ENCODE measurements at places on chromosomes 3 and 15.
A peak's percentile ranks its signal among the peaks of the same experiment; 100 is the strongest.

- DNase-seq: peak; percentile 41
Measured at GRCh38 chr3:143977341-143978262, 6.0 kb downstream of the DIPK2A start.

DNA sequence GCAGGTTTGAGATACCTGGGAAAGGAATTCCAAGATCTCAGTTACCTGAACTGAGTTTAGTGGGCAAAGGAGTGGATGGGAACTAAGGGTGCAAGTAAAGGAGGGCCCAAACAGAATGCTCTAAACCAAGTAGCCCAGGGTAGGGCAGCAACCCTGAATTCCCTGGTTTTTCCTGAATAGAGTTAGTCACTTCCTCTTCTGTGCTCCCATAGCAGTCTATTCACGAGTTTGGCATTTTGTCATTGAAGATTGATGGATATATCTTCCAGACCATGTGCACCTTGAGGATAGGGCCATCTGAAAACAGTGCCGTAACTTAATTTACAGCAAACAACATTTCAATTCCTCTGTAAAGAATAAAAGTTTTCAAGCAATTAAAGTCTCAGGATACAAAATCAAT, 18.5 kb upstream of the PTX3 start:
- DNase-seq: no peak

GRCh38 chr3:6062261-6063187, 798.4 kb upstream of the GRM7 start:
- DNase-seq: no peak

GRCh38 chr3:187039100-187039722, 100.1 kb downstream of the RPL39L start:
- no peak for DNase-seq

- DNase-seq: no peak
Measured at GRCh38 chr15:50187997-50188396, 6.0 kb downstream of the SLC27A2 start.

GRCh38 chr3:72449551-72449950, 398.7 kb downstream of the SHQ1 start:
- DNase-seq: no peak

- DNase-seq: peak; percentile 41
Measured at GRCh38 chr3:185729337-185730055, 95.3 kb downstream of the IGF2BP2 start.

DNA sequence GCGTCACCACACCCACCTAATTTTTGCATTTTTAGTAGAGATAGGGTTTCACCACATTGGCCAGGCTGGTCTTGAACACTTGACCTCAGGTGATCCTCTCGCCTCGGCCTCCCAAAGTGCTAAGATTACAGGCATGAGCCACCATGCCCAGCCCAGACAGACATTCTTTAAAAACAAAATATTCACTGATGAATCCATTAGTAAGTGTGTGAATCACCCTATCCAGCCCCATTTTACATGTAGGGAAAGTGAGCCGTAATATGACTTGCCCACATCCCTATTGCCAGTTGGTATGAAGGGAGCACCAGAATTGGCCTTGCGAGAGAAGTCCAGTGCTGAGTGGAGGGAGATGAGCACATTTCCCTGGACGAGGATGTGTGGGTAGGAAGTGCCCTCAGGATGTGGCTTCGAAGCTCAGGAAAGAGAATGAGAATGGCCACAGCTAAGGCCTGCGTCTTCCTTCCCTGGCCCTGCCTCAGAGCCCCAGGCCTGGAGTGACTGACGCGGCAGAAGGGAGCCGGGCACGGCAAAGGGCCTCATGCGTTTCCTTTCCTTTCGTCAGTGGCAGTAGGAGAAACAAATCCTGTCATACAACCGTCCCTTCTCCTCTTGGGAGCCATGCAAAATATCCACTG, 28.3 kb upstream of the ETV5 start:
- DNase-seq: no peak

- no peak for DNase-seq
Measured at GRCh38 chr3:130569461-130570365, 52.7 kb downstream of the COL6A6 start.

DNA sequence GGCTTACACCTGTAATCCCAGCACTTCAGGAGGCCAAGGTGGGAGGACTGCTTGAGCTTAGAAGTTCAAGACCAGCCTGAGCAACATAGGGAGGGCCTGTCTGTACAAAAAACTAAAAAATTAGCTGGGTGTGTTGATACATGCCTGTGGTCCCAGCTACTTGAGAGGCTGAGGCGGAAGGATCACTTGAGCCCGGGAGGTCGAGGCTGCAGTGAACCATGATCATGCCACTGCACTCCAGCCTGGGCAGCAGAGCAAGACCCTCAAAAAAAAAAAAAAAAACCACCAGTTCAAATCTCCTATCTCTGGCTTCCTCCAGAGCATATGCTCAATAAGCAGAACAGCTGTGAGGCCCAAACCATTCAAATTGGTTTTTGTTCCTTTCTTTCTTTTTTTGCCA, 53.4 kb downstream of the ZNF609 start:
- no peak for DNase-seq

GRCh38 chr3:55198554-55198953, 270.7 kb upstream of the LRTM1 start:
- no peak for DNase-seq

DNA sequence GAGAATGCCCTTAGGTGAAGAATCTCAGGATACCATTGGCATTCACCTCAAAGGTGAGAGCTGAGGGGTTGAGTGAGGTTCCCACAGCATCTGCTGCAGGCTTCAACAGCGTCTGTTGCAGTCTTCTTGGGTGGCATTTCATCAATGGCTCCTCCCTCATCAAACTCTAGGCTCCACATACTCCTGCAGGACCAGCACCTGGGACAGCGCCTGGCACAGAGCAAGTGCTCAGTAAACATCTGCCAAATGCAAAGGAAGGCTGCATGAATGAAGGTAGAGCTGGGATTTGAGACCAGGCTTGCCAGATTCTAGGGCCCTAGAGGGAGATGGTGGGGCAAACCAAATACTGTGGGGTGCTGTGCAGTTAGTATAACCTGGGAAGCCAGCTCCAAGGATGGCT, 9.6 kb downstream of the TRH start:
- no peak for DNase-seq

GRCh38 chr3:197394464-197395321, 96.3 kb upstream of the DLG1 start:
- DNase-seq: no peak

DNA sequence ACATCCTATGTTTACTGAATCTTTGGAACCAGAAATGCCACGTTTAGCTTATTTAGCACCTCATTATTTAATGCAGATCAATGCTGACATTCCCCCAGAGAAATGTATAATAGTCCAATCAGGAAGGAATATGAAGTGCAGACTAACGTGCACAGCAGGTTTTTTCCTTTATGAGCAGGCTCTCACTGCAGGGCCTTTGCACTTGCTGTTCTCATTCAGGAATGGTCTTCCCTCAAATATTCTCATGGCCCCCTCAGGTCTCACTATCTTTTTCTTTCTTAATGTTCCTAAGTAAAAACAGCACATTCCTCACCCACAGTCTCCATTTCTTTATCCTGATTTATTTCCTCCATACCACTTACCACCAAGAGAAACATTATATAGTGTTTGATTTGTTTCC, 174.6 kb downstream of the FOXP1 start:
- DNase-seq: no peak

DNA sequence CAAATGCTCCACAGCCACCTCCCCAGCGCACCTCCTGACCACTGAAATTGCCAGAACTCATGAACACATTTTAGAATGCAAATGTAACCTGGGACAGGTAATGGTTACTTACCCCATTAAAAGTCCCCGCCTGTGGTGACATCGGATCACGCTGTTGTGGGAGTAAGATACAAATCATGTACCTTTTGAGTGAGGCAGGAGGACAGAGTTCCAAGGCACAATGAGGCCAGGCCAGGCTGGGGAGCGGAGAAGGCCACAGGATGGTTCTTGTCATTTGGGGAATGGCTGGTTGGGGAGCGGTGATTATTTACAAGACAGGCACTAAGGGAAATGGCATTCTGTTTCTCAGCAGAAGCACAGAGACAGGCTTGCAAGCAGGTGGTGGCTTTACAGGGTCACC, 490.0 kb downstream of the EDEM1 start:
- no peak for DNase-seq

GRCh38 chr3:76063811-76064210, 278.5 kb upstream of the ZNF717 start:
- DNase-seq: no peak

GRCh38 chr15:48297668-48298067, 33.6 kb upstream of the DUT start:
- no peak for DNase-seq

DNA sequence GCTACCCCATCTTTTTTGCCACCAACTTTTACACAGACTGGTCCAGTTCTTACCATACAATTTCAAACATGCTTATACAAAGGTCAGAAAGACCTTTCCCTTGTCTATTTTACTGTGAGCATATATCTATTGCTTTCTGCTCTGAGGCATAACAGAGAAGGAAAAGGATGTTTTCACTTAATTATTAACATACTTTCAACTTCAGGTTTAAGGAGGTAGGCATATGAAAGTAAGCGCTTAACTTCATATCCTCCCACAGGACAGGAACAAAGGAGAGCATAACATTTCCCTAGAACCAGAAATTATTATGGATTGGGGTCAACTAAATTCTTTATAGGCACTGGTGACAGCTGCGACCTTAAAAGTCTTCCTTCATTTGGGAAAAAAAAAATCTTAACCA, 1.1 kb downstream of the MYEF2 start:
- DNase-seq: no peak

DNA sequence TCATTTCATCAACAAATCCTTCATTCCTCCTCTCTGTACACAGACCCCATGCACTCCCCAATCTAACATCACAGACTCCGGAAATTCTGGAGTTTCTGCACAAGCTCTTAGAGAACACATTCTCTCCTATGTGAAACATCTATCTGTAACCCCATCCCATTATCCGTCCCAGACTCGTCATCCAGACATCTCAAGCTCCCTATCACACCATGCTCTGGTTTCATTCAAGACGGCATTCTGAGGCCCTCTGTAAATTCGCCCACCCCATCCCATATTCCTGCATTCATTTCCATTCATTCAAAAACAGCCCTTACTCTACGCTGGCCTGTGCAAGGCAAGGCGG, 575 bp downstream of the LEO1 start:
- no peak for DNase-seq

GRCh38 chr15:29890336-29891095, 68.2 kb upstream of the TJP1 start:
- DNase-seq: no peak

DNA sequence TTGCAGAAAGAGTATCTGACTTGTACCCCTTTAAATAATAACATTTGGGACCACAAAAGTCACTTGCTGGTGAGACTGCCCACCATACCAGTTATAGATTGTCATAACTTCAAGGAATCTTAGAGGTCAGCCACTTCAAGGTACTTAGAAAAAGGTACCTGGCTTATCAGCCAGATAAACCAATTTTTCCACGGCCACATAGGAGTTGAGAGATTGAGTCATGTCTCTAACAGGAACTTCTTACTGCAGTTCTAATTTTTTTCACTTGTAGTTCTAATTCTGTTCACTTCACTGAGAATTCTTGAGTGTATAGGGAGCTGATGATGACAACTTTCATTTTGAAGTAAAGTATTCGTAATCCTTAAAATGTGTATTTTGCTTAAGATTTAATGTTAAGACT, 317.1 kb upstream of the CBLB start:
- DNase-seq: no peak

DNA sequence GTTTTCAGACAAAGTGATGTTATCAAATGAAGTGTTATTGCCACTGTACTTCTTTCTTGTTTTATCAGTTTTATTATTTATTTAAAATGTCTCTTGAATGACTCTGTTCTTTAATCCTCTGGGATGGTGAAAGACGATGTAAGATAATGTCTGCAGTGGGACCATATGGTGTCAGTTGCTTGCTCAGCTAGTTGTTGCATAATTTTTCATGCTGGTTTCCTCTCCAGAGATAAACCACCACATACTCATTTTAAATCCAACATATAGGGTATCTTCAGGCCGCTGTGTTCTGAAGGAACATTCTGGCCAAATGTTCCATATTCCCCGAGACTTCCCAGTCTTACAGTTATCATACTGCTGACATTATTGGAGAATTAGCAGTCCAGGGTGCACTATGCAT, 75.9 kb downstream of the GABRG3 start:
- DNase-seq: no peak

DNA sequence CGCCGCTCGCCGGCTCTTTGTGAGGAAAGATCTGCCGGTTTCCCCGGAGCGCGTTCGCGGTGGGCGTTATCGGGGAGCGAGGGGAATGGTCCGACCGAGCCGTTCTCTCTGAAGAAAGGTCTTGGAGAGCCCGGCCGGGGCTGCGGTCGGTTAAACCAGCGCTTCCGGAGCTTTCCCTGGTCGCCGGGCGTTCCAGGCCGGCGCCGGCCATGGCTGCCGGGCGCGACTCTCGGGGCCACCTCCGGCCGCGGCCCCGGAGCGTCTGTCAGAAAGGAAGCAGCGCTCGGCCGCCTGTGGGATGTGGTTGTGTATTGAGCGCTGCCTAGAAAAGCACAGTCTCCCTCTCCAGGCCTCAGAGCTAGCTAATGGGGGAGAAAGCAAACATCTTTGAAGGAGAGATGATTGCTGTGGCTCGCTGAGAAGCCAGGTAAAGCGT, 731 bp downstream of the FYTTD1 start:
- DNase-seq: peak; percentile 22

- DNase-seq: no peak
Measured at GRCh38 chr15:61374848-61375247, 145.7 kb upstream of the RORA start.

DNA sequence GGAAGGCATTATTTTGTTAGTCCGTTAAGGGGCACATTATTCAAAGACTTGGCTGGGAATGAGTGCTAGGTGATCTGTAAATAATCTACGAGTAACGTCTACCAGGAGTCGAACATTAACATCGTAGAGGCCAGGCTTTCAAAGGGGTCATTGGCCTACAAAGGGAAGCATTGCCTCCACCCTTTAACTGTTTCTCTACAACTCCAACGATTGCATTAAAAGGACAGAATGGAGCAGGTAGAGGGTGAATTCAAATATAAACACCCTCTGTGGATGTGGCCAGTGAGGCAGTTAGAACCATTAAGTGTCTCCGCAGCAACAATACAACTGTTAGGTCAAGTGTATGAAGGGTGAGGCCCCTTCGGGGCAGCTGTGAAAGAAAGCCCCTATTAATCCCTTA, 126.0 kb upstream of the LMOD3 start:
- DNase-seq: no peak

- no peak for DNase-seq
Measured at GRCh38 chr3:28279770-28280169, 38.4 kb downstream of the CMC1 start.

All from HL-60 (cell line).